ENCODE measurements at places on chromosomes 6 and 20.
A peak's percentile ranks its signal among the peaks of the same experiment; 100 is the strongest.

- DNase-seq = no peak
Observed at GRCh38 chr6:106870069-106870468, 104.5 kb downstream of the CD24 start.

- no peak for DNase-seq
Observed at GRCh38 chr6:26318459-26319404, 46.3 kb upstream of the BTN3A2 start.

- DNase-seq = no peak
Observed at GRCh38 chr6:47690214-47690613, 8.2 kb upstream of the ADGRF4 start.

- DNase-seq = peak; percentile 4
Observed at GRCh38 chr6:116010790-116011401, 49.8 kb downstream of the FRK start.

- DNase-seq = no peak
Observed at GRCh38 chr20:60050193-60050947, 92.1 kb downstream of the CDH26 start.

DNA sequence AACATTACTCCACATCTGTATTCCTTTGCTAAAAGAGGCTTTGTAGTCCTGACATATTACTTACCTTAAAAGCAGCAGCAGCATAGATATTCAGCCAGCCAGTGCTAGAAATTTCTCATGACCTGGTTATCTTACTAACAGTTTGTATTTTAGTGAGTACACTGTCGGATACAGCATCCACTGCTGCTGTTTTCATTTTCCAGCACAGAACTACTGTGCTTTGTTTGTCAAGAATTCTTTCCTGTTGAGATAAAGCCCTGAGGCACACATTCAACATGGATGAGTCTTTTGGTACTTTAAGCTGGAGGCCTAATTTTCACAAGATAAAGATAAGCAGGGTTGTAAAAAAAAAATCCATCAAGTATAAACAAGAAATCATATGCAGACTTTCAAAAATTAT lies 311.2 kb upstream of the OPRM1 start:
- DNase-seq = no peak

- no peak for DNase-seq
Observed at GRCh38 chr6:169859978-169860703, 108.7 kb downstream of the ERMARD start.

- DNase-seq = no peak
Observed at GRCh38 chr6:118334634-118335033, 213.5 kb upstream of the PLN start.

- no peak for DNase-seq
Observed at GRCh38 chr20:20568604-20569205, 143.7 kb downstream of the RALGAPA2 start.

Measured in activated effector memory CD4-positive, alpha-beta T cell treated with Interleukin-2 at 50 U/mL for 16 hours (primary cell).